ENCODE measurements at places on chromosomes 1 and 21.

- peaks cover 2% of the 10 kb centered on the region for H3K27me3 ChIP-seq
- H3K27ac ChIP-seq: no peak overlapping the region
- H3K4me3 ChIP-seq: no peak overlapping the region
- H3K4me1 ChIP-seq: no peaks in the 10 kb centered on the region
These were observed 6.6 kb upstream of the DDR2 start for GRCh38 chr1:162625679-162626078.

DNA sequence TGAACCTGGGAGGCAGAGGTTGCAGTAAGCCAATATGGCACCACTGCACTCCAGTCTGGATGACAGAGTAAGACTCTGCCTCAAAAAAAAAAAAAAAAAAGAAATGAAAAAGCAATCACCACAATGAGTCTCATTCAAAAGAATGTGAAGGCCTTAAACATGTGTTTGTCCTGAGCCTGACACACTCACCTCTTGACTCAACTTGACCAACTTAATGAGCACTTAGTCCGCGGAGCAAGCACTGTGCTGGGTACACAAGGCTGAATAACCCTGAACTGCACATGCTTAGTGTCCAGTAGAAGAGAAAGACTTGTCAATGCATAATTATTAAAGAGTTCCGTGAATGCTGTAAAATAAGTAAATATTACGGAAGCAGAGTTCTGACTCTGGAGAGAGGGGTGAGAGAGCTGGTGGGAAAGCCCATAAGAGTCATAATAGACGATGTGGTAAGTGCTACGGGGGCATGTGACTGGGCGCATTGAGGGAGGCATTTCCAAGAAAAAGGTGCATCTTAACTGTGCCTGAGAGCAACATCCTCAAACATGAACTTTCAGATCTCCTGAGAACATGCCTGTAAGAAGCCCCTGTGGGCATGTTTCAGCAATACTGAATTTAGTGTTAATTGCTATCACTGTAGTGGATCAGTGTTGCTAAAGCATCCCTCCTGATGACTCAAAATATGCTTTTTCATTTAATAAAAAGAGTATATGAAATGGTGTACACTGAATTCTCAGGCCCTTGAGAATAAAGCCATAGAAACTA, 27.2 kb downstream of the MCOLN2 start:
- H3K4me1 ChIP-seq: no peaks in the 10 kb centered on the region
- H3K27me3 ChIP-seq: no peaks in the 10 kb centered on the region
- no peaks in the 10 kb centered on the region for H3K36me3 ChIP-seq
- no peak overlapping the region for H3K27ac ChIP-seq

DNA sequence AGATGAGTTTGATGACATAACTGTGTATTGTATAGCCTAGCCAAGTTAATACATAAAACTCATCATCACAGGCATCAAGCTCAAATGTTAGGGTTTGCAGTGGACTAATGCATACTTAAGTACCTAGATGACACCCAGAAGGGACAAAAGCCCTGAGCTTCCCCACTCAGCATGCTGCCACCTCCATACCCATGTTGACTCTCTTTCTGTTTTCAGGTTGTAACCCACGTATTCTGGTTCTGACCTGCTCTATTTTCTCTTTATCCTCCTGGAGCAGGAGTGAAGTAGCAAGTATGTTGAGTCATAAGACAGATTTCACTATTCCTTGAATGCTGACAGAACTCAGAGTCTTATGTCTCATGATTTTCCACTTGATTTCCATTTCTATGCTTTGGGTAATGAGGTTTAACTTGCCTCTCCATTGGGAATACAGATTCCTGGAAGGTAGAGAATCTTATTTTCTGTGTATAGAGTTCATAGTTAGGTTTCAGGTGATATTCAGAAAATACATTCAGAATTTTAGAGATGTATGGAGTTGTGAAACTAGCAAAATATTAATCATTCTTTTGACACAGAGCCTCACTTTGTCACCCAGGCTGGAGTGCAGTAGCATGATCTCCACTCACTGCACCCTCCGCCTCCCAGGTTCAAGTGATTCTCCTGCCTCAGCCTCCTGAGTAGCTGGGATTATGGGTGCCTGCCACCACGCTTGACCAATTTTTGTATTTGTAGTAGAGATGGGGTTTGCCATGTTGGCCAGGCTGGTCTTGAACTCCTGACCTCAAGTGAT, 122.5 kb upstream of the KCNJ15 start:
- H3K4me1 ChIP-seq: no peaks in the 10 kb centered on the region
- H3K27me3 ChIP-seq: peaks cover 2% of the 10 kb centered on the region
- H3K4me3 ChIP-seq: no peak overlapping the region

- H3K4me3 ChIP-seq: no peak overlapping the region
- no peak for DNase-seq
- H3K27ac ChIP-seq: no peak overlapping the region
- peaks cover 17% of the 10 kb centered on the region for H3K4me1 ChIP-seq
These were observed 5.2 kb downstream of the RCC1 start for GRCh38 chr1:28510970-28511440.

GRCh38 chr1:25472471-25472870, 41.8 kb downstream of the MACO1 start:
- H3K36me3 ChIP-seq: peaks cover 3% of the 10 kb centered on the region
- no peak overlapping the region for H3K4me3 ChIP-seq
- no peak for DNase-seq
- H3K27me3 ChIP-seq: peaks cover 3% of the 10 kb centered on the region
- H3K4me1 ChIP-seq: no peaks in the 10 kb centered on the region

- H3K27me3 ChIP-seq: no peaks in the 10 kb centered on the region
- H3K36me3 ChIP-seq: no peaks in the 10 kb centered on the region
- no peak overlapping the region for H3K27ac ChIP-seq
- no peak overlapping the region for H3K4me3 ChIP-seq
These were observed 65.6 kb upstream of the PLXNA2 start for GRCh38 chr1:208309771-208310170.
